ENCODE measurements at places on chromosomes 16 and 17.

DNA sequence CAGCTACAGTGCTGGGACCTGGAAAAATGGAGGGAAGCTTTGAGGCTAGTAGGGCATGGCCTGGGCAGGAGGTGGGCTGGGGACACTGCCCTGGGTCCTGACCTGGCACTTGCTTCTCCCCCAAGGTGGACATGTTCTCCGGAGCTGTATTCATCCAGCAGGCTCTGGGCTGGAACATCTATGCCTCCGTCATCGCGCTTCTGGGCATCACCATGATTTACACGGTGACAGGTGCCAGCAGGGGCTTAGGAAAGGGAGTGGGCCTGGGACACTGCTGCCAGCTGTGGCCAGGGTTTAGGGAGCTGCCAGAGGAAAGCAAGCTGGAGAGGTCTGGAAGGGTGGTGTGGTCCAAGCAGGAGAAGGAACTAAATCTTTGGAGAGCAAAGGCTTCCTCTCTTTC, 3.1 kb downstream of the SLC5A2 start:
- DNase-seq, result peak; percentile 90

DNA sequence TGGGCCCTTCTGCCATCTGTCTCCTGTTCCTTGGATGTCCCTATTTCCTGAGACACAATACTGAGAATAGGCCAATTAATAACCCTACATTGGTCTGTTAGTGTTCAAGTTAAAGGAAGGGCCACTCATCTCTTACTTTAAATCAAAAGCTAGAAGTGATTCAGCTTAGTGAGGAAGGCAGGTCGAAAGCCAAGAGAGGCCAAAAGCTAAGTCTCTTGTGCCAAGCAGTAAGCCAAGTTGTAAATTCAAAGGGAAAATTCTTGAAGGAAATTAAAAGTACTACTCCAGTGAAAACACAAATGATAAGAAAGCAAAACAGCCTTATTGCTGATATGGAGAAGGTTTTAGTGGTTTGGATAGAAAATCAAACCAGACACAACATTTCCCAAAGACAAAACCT, 28.8 kb downstream of the ANKFN1 start:
- no peak for DNase-seq

GRCh38 chr16:57912529-57913260, 58.2 kb downstream of the CNGB1 start:
- DNase-seq, result no peak

DNA sequence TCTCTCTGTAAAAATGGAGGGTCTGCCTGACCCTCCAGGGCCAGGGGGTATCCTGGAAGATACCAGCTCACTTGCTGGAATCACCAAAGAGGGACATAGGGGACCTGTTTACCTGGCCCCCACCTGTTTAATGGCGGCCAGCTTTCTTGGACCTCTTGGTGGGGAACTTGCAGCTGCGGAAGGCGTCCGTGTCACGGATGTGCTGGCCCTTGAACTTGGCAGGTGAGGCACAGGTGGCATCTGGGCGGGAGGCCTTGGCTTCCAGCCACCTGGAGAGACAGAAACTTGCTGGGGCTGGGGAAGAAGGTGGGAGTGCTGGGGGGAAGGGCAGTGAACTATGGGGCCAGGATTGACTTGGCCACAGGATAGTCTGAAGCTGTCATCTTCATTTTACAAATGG, 3.5 kb downstream of the CHAD start:
- no peak for DNase-seq

- DNase-seq, result no peak
These were observed 16.4 kb downstream of the GAA start for GRCh38 chr17:80117491-80118401.

- DNase-seq, result peak; percentile 84
These were observed 33.8 kb upstream of the KPNB1 start for GRCh38 chr17:47615766-47616424.

DNA sequence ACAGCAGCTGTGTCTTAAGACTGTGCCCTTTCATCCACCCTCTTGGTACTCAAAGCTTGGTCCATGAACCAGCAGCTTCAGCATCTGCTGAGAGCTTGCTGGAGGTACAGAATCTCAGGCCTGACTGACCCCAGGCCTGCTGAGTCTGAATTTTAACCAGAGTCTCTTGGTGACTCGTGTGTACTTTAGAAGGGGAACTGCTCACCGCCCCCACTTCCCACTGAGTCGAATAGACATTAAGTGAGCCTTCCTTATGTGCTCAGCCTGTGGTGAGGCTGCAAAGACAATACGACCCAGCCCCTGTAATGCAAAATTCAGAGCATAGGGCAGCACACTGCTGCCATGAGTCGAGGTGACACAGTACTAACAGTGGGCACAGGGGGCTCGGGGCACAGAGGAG, 662.8 kb downstream of the WWOX start:
- DNase-seq, result no peak

DNA sequence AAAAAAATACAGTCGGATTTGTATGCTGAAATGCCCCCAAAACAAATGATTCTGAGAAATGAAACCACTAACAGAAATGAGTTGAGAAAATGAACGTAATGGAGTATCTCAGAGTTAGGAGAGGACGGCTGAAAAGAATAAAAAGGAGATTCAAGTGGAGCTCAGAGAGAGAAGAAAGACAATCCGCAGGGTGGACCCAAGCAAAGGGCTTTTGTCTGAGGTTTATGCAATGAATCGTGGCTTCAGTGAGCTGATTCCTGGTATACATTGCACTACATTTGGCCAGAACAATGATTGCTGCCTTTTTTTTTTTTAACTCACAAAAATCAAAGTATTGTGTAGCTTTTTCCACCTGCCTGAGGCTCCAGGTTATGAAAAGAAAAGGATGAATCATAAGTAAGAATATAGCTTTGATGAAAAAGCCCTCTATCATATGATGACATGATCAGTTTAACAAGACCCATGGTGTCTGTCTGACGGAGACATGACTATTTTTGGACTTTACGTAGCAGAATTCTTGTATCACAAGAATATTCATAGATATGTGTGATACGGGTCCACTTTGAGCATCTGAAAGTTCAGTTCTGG, 4.4 kb upstream of the MED9 start:
- no peak for DNase-seq

- DNase-seq, result no peak
These were observed 12.2 kb downstream of the CCR7 start for GRCh38 chr17:40552806-40553693.

GRCh38 chr16:50025537-50025931, 509 bp downstream of the CNEP1R1 start:
- DNase-seq, result no peak

- DNase-seq, result no peak
These were observed 365.6 kb downstream of the SLC39A11 start for GRCh38 chr17:72726936-72727335.

DNA sequence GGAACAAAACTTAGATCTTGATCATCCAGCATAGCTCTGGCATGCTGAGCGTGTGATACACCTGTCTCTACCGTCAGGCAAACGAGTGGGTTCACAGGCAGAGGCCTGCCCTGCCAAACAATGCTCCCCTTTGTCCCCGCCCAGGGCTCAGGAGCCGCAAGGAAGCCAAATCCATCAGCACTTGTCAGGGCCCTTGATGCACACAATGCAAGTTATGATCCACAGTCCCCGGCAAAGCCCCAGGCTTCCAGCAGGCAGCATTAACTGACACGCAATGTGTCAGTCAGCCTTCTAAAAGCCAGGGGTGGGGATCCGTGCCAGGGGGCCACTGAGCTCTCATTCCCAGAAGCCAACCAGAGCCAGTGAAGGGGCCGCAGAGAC, 460.9 kb downstream of the SLC39A11 start:
- DNase-seq, result peak; percentile 72

DNA sequence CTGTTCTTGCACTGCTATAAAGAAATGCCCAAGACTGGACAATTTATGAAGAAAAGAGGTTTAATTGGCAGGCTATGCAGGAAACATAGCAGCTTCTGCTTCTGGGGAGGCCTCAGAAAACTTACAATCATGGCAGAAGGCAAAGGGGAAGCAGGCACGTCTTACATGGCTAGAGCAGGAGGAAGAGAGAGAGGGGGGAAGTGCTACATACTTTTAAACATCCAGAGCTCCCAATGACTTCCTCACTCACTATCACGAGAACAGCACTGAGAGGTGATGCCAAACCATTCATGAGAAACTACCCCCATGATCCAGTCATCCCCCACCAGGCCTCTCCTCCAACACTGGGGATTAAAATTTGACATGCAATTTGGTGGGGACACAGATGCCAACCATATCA, 13.3 kb downstream of the WFIKKN2 start:
- DNase-seq, result no peak

DNA sequence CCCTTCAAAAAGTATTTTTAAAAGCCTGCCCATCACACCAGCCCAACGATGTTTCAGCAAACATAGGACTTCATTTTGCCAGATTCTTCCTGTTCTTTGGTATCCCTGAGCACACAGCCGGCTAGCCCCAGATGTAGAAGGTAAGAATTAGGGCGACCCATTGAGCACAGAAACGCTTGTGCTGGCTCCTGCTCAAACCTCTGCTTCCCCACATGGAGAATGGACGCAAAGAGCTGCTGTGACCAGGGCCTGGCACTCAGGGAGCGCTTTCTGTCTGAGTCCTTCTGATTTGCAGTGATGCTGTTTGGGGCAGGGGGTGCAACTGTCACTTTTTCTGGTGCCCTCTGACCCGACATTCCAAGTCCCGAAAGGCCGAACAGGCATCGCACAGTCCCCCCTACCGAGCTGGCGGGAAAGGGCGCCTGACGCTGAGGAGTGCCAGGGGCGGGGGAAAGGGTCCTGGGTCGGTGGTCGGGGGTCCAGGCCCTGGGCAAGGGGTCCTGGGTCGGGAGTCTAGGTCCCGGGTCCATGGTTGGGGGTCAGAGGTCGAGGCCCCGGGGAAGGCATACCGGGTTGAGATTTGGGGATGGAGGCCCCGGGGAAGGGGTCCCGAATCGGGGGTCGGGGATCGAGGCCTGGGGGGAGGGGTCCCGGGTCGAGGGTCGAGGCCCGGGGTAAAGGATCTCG, 930 bp downstream of the CHMP1A start:
- DNase-seq, result no peak

GRCh38 chr16:85498607-85499006, 114.5 kb upstream of the GSE1 start:
- DNase-seq, result peak; percentile 86

DNA sequence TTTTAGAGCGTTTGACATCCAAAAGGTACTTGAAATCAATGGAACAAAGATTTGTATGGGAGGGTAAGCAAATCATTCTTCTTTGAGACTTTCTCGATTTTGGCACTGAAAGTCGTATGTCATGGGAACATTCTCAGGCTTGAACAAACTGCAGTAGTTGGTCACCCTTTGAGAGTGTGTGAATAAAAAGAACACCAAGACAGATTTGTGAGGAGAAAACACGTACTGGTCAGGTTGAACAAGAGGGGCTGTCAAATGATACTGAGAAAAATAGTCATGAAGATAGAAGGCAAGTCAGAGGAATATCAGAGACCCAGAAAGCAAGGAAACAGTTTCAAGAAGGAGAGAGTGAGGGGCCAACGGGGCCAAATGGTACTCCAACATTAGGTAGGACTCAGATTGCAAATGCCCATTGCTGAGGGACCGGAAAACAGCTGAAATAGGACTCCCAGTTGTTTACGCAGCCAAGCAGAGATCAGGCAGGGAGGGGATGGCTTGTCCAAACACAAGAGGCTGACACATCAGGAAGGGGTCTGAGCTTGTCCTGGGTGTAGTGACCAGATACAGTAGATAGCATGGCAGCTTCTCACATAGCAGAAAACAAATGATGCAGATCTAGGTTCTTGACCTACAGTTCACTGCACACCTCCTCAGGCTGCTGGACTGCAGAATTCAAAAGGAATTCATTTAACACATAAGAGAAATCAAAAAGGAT, 74.5 kb upstream of the MYOCD start:
- DNase-seq, result no peak

- DNase-seq, result no peak
These were observed 31.2 kb downstream of the NSMCE1 start for GRCh38 chr16:27237219-27238015.

- DNase-seq, result peak; percentile 76
These were observed 224.3 kb upstream of the EEF2KMT start for GRCh38 chr16:5321930-5322329.

- peak; percentile 90 for DNase-seq
These were observed 164.4 kb upstream of the GSE1 start for GRCh38 chr16:85448557-85449190.

DNA sequence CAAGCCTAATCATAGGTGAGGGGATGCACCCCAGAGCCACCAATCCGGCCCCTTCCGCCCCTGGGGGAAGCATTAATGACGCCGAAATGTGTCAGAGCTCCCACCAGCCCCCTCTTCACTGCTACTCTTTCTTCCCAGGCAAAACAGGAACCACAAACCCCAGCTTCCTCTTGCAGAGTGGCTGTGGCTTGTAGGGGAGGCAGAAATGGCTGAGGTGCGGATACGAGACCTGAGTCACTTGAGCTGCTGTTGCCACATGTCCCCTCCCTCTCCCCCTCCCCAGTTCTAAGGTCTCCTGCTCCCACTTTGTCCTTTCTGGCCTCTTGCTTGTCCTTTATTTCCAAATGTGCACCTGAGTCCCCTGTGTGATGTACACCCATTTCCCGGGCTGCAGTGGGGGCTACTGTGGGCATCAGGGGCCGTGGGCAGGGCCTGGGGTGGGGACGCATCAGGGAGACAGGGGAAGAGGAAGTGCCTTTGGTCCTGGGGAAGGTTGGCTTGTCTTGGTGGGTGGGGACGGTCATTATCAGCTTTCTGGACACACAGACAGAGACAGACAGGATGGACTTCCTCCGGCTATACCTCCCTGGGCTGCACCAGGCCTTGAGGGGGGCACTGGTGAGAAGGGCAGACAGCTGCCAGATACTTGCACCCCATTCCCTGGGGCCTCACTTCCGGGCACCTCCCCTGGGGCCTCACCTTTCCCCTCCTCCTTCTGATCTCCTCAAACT, at the start of gene APOBR:
Gene APOBR, plus strand, starts transcription at position 523 of the 731 bp plus-strand sequence. Its CDS starts 39 bp downstream, at position 562.
- no peak for DNase-seq

DNA sequence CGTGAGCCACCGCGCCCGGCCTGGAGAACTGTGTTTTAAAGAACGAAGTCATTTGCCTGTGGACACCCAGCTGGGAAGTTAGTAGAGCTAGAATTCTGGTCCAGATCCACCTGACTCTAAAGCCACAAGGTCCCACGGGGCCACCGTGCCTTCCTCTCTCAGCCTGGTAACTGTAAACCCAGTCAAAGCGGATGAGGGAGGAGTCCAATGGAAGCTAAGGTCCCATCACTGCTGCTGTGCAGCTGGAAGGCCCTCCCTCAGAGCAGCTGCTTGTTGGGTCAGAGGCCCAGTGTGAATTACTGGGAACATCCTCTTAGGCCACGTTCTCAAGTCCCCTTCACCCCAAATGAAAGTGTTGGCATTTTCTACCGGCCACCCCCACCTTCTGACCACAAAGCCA, 48.8 kb upstream of the CACNG5 start:
- DNase-seq, result no peak
